Activated T-helper 9 cell treated with anti-CD3 and anti-CD28 coated beads, Interleukin-2, amount 50 U/mL, for 16 hours (primary cell): ENCODE measurements at places on chromosomes 11 and 22.
A peak's percentile ranks its signal among the peaks of the same experiment; 100 is the strongest.

GRCh38 chr22:26671317-26672059 lies 14.1 kb downstream of the MIAT start:
- DNase-seq: peak; percentile 55

DNA sequence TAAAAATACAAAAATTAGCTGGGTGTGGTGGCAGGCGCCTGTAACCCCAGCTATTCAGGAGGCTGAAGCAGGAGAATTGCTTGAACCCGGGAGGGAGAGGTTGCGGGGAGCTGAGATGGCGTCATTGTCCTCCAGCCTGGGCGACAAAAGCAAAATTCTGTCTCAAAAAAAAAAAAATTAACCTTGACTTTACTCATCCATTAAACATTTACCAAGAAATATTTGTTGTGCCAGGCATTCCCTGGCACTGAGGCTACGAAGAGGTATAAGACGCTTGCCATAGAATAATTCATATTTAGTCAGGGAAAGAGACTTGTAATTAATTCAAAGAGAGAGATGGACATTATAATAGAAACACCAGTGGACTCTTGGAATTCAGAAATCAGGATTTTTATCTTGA lies 13.2 kb upstream of the PAFAH1B2 start:
- DNase-seq: no peak

- DNase-seq: no peak
These were observed 1150.1 kb downstream of the BRD1 start for GRCh38 chr22:48677621-48678020.

DNA sequence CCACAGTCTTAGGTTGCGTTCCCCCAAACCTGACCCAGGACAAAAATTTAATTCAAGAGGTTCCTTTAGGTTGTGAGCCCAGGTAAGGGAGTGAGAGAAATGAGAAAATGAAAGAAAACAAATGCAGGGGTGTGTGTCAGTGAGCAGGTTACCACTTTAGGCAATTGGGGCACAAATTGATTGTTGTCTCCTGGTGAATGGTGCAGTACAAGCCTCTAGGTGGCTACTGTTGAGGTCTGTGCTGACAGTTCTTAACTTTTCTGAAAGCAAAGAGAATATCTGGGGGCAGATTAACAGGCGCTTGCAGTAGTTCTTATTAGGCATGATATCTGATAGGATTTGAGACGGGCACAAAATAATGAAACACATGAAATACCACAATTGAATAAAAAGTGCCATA lies 894.6 kb downstream of the FAM181B start:
- DNase-seq: no peak

DNA sequence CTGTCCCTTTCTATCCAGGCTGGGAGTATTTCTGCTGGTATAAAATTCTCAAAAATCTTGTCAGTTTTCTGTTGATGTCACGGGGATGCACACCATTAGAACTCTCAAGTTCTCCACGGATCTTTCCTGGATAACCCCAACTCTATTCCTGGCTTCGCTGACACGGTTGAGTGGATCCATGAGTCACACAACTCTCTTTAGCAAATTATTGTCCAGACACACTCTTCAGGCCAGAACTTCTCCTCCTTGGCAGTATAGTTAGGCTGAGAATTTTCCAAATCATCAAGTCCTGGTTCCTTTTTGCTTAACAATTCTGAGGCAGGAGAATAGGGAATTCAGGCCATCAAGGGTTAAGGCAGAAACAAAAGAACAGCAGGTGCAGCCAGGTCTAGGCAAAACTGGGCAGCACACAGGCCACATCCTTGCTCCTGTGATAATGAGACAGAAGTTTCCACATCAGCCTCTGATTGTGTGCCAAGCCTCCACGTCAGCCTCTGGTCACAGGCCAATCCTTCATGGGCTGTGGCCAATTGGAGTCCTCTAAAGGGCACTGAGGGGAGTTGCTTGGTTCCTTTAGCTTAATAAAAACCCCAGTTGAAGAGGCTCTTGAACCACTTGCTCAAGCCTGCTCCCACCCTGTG lies 5.7 kb upstream of the ACAT1 start:
- DNase-seq: no peak

DNA sequence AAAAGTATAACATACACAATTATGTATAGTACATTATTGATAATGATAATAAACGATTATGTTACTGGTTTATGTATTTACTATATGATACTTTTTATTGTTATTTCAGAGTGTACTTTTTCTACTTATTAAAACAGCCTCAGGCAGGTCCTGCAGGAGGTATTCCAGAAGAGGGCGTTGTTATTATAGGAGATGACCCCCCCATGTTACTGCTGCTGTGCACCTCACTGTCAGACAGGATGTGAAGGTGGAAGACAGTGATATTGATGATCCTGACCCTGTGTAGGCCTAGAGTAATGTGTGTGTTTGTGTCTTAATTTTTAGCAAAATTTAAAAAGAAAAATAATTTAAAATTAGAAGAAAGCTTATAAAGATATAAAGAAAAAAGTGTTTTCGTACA lies 57.6 kb downstream of the REXO2 start:
- no peak for DNase-seq

GRCh38 chr22:38645430-38645829 lies 10.8 kb downstream of the FAM227A start:
- DNase-seq: no peak

DNA sequence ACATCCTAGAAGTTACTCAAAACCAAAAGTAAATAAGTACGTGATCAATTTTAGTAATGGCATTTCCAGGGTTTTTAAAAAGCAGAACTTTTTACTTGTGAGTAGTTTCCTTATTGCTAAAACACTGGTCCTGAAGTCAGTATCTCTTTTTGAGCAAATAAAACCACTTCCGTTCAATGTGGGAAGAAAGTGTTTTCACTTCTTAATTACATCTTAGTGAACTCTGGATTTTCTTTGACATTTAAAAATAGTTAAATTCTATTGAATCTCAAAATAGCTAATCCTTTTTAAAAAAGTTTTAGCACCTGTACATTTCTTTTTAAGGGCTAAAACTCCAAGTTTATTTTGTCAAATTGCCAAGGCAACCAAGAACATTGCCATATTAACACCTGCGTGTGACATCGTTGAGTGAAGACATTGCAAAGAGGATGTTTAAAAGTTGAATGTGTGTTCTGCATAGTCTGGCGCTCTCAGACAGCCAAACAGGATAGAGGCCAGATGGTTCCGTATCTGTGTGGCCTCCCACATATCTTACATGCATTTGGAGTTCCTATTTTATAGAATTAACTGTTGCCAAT lies 17.2 kb upstream of the OR5B21 start:
- no peak for DNase-seq
